ENCODE measurements at places on chromosomes 1 and 21. TPM values are rescaled to one million over a fixed set of nuclear protein-coding genes. Genes with fewer than 3 reads are reported as not detected.

SHISAL2A gene
- 44.2 TPM for total RNA-seq

DNA sequence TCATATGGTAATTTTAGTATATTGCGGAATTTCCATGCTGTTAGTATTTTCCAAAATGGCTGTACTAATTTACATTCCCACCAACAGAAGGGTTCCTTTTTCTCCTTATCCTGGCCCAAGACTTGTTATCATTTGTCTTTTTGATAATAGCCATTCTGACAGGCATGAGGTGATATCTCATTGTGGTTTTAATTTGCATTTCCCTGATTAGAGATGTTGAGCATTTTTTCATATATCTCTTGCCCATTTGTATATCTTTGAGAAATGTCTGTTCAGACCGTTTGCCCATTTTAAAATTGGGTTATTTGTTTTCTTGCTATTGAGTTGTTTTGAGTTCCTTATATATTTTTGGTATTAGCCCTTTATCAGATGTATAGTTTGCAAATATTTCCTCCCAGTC is 14.0 kb downstream of the CAPZA1 start:
- DNase-seq, result no peak

OPTC gene
- not detected for total RNA-seq

DNA sequence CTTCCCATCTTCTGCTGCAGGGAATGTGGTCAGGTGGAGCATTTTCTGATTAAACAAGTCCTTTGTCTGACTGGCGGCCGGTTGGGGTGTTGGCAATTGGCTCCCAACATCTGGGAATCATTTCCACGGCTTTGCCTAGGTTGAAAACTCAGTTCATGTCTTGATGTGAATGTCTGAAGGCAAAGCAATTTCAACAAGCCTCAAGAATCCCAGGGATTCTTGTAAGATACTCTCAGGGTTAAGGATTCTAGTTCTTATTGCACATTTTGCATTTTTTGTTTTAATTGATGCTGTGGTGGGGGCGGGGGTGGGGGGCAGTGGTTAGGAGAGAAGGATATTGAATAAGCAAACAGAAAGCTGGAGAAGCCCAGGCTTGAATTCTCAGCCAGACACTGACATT is 273.9 kb downstream of the KIF26B start:
- no peak for DNase-seq

DNA sequence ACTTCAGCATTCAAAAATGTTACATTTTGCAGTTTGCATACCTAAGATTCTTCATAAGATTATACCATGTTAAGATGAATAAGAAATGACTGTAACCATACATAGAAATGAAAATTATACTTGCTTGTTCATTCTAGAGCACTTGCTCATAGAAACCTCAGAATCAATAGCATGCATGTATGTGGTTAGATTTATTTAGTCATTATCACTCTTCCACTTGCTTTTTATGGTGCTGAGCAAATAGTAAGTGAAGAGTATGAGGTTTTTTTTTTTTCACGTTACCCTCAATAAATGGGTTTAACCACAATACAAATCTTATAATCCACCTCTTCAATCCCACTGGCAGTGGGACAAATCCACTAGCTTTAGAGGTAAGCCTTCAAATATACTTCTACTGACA is 84.7 kb downstream of the LRRC53 start:
- DNase-seq, result no peak

OLFML2B gene
- total RNA-seq, result not detected

FAM151A gene
- not detected for total RNA-seq

DNA sequence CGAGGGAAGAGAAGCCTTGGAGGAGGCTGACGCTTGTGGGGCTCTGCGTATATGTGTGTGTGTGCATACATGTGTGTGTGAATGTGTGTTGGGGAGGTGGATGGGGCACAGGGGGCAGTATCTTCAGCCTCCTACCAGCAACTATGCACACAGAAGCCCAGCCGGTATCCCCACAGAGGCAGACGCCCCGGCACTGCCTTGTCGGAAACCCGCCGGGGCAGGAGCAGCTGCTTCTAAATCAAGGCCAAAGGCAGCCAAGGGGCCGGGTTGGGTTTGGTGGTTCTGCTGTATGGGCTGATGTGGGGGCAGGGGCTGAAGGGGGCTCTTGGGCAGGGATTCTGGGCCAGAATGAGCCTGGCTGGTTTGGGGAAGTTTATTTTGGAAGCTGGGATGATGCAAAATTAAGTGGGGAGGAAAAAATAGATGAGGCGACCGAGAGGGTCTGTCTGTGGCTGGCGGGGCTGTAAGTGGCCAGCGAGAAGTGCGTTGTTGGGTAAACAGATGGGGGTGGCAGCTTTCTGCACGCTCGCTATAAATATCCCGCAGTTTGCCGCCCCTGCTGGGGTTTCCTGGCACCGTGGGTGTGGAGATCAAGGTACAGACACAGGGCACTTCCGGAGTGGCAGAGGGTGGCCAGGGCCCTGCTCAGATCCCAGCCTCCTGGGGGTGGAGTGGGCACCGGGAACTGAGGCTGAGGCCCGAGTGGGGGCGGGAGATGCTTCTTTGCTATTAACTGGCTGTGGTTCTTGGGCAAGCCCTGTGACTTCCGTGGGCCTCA is 11.0 kb upstream of the WNT4 start:
- no peak for DNase-seq

DNA sequence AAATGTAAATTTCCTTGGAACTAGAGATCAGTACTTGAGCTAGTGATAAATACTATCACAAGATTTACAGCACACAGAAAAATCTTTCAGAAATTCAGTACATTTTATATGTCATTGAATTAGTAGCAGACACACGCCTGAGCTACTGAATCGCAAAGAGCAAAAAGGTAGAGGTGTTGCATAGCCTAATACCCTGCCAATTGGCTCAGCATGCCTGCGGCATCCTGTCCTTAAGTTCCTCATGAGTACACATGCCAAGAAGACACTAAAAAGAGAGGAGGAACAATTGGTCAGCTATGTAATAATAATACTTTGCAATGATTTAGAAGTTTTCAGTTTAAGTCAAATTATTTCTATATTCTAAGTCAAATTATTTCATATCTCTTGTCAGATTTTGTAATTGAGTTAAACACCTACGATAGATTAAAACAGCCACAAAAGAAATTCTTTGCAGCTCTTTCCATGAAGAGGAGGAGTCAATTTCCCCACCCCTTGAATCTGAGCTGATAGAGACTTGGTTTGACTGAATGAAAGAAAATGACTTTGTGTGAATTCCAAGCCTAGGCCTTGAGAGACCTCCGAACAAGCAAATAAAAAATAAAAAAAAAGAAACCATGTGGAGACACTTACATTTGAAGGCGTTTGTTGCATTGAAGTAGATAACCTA is 36.2 kb upstream of the PKN2 start:
- no peak for DNase-seq

LCK gene
- total RNA-seq, result 16.6 TPM

- DNase-seq, result no peak
Observed at GRCh38 chr1:183676586-183677189, 23.6 kb upstream of the APOBEC4 start.

GRCh38 chr1:206575165-206575893 is 36.9 kb downstream of the EIF2D start:
- no peak for DNase-seq

DNA sequence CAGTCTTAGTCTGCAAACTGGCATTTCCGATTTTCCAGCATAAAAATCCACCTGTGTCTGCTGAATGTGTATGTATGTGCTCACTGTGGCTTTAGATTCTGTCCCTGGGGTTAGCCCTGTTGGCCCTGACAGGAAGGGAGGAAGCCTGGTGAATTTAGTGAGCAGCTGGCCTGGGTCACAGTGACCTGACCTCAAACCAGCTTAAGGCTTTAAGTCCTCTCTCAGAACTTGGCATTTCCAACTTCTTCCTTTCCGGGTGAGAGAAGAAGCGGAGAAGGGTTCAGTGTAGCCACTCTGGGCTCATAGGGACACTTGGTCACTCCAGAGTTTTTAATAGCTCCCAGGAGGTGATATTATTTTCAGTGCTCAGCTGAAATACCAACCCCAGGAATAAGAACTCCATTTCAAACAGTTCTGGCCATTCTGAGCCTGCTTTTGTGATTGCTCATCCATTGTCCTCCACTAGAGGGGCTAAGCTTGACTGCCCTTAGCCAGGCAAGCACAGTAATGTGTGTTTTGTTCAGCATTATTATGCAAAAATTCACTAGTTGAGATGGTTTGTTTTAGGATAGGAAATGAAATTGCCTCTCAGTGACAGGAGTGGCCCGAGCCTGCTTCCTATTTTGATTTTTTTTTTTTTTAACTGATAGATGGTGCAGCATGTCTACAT is 2.5 kb upstream of the OLFML3 start:
- DNase-seq, result no peak

- DNase-seq, result no peak
Observed at GRCh38 chr1:240099748-240100147, 8.1 kb downstream of the FMN2 start.

DNA sequence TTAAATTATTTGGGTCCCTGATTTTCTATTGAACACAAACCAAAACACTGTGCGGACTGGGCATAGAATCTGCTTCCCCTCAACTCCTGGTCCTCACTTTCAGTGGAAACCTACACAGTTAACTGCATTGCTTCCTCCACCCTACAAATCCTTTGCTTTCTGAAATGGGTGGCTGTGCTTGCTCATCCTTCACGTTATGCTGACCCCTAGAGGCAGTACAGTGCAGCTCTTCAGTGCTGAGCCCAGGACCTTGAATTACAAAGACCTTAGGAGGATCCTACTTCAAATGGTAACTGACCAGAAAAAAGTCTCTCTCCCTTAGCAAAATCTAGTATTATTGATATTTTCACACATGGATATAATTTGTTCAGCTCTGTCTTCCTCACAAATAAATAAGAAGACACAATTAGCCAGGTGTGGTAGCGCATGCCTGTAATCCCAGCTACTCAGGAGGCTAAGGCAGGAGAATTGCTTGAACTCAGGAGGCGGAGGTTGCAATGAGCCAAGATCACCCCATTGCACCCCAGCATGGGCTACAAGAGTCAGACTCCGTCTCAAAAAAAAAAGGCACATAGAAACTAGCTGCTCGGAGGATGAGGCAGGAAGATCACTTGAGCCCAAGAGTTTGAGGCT is 63.4 kb upstream of the L1TD1 start:
- no peak for DNase-seq

DNA sequence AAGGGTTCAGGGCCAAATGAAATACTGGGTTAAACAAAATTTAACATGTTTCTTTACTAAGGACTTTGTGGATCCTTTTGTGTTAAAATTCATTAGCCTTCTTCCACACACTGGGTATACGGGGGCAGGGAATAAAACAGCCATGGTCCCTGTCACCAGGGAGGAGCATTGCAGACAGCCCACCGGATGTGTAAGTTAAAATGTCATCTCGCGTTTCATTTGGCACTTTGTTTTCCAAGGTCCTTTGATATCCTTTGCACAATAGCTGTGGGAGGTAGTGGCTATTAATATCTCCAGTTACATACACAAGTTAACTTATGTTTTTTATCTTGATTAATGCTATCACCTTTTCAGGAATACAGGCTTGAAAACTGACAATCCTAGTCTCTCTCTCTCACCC is 172.7 kb downstream of the BARHL2 start:
- no peak for DNase-seq

DNA sequence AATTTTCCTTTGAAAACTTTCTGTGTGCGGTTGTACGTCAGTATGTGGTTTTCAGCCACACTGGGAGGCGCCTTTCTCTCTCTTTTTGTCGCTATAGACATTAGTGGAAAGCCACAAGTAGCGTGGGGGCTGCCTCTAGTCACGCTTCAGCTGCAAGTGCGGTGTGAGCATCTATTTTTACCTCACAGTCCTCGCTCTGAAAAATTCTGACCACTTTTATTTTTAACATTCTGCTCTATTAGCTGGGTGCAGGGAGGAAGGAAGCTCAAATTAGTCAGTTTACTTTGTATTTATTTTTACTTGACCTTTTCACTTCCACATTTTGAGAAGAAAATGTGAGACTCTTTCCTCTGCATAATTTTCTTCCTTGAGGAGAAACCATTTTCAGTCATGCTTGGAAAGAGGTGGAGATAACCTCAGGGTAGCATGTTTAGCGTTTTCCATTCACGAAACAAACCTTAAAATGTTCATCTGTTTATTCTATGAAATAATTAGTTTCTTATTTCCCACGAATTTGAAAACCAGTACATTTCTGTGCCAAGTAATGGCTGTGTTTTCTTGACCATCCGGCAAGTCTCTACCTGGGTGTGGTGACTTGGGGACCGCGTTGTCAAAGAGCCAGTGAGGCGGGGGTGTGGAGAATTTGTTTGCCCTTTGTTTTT is 35.6 kb downstream of the ADARB1 start:
- DNase-seq, result peak; percentile 55

- DNase-seq, result peak; percentile 49
Observed at GRCh38 chr1:27099135-27099586, 55.8 kb downstream of the SLC9A1 start.

GRCh38 chr1:230936475-230936874 is 42.2 kb downstream of the TTC13 start:
- DNase-seq, result no peak

DNA sequence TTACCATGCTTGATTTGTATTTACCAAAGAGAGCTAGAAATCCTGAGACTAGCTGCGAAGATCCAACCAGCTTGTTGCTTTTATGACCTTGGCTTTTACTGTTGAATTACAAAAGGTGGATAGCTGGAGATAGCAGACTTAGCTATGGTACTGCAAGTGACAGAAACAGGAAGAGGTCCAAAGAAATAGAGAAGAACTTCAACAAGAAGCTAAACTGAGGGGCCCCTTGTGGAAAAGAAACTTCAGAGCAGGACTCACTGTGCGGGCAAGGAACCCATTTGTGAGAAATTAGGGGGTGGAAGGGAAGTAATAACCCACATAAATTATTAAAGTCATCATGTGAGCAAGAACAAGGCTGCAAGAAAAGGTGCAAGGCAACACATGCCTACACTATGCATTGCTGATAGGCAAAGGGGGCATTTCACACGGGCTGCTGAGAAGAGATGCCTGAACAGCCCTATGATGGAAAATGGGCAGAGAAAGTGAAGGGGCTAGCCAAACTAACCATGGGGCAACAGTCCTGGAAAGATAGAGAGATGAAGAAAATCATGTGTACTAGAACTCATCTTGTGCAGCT is 116.6 kb upstream of the PRDX6 start:
- no peak for DNase-seq

GPR37L1 gene
- not detected for total RNA-seq

SZRD1 gene
- total RNA-seq, result 184 TPM

KANK4 gene
- total RNA-seq, result not detected

DNA sequence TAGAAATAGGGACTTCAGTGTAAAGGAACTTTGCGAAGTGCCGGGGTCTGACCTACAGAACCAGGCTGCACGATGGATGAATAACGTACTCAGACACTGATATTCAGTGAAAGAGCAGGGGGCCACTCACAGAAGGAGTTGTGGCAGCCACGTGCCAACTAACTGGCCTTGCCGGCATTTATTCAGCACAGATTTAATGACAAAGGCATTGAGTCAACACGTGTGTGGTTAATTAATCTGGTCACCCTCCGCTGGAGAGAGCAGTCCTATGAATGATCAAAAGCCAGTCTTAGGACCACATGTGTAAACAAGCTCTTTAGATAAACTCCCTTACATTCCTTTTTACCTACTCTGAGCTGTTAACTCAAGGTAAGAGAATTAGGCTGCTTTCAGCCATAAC is 6.2 kb upstream of the B3GALT2 start:
- no peak for DNase-seq

FNDC10 gene
- 0.46 TPM for total RNA-seq

HUNK gene
- 1.5 TPM for total RNA-seq

- no peak for DNase-seq
Observed at GRCh38 chr1:149942207-149942606, 5.5 kb upstream of the MTMR11 start.

- no peak for DNase-seq
Observed at GRCh38 chr1:156463874-156464273, 36.7 kb downstream of the MEF2D start.
